ENCODE measurements at places on chromosomes 1 and 21. TPM values are rescaled to one million over a fixed set of nuclear protein-coding genes. Genes with fewer than 3 reads are reported as not detected.

LCE3D gene
- polyA plus RNA-seq: not detected

IGSF21 gene
- 0.75 TPM for polyA plus RNA-seq

KRTAP19-8 gene
- not detected for polyA plus RNA-seq

IGSF5 gene
- polyA plus RNA-seq: 0.99 TPM
